ENCODE measurements at places on chromosomes 2 and 18.

GRCh38 chr2:54306556-54306955 lies 50.5 kb upstream of the TSPYL6 start:
- DNase-seq, result no peak

DNA sequence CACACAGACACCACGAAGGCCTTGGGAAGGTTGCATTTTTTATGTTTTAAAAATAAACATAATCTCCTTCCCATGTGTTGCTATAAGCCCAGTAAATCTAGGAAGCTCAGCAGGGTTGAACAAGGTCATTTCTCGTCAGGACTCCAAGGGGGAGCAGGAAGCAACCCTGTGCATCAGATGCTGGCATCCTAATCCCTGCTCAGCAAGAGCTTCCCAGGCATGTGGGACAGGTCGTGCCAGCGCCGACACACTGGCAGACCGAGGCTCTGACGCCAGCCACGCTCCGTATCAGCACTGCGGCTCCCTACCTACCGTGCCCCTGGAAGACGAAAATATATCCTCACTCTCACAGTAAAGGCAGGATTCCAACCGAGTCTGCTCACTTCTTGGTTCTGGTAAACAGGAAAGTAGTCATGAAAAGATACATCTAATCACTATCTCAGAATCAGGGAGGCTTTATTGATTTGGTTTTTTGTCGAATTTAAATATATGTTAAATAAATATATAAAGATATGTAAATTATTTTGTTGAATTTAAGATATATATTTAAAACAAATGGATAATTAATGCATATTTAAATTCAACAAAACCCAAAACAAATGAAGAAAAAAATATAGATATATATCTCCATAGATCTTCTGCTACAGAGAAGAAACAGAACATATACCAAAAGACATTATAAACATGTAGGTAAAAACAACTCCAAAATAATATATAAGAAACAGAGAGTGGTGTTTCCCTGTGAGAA lies 61.4 kb downstream of the TXNL1 start:
- no peak for DNase-seq

GRCh38 chr18:74497778-74498177 lies 1.6 kb downstream of the CNDP2 start:
- DNase-seq, result no peak

- DNase-seq, result no peak
These were observed at the start of gene MYO7B for GRCh38 chr2:127535422-127535901. Gene MYO7B, plus strand, starts transcription at chr2:127535683. Its CDS starts 24,040 bp downstream, at chr2:127559723.

GRCh38 chr2:147173189-147173581 lies 671.6 kb upstream of the ACVR2A start:
- DNase-seq, result no peak

- DNase-seq, result no peak
These were observed 68.7 kb downstream of the TMEM247 start for GRCh38 chr2:46548103-46548486.

- no peak for DNase-seq
These were observed 835.9 kb upstream of the CHAC2 start for GRCh38 chr2:52931660-52932059.

DNA sequence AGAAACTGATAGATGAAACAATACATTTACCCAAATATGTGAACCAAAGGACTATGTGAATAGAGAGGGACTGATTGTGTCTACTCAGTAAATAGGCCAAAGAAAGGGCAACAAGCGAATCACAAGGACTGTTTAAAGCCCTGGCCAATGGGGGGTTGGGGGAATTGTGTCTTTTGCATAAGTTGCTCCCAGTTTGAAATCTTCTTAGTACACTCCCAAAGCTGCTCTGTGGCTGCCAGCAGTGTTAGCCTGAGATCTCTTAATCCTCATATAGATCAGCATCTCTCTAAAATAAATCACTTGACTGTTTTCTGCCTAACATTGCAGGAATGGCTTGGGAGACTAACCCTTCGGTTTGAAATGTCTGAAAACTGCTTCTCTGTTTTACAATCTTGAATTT lies 236.4 kb downstream of the PLCL1 start:
- no peak for DNase-seq

DNA sequence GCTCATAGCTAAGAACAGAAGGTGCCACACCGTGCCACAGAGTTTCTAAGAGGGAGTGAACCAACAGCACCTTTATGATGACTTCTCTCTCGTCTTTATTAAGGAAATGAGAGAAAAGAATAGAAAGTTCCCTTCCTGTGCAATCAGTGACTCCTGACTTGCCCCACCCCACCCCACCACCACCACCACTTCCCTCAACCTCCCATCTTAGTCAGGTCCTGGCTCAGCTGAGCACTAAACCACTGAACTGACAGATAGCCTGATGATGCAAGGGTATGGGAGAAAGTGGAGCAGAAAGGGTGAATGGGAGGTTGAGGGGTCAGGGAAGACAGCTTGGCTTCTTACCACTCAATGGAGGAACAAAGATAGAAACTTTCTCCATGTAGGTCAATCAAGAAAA lies 75.2 kb upstream of the RMDN2 start:
- no peak for DNase-seq

GRCh38 chr2:23492337-23492675 lies 107.3 kb downstream of the KLHL29 start:
- DNase-seq, result no peak

DNA sequence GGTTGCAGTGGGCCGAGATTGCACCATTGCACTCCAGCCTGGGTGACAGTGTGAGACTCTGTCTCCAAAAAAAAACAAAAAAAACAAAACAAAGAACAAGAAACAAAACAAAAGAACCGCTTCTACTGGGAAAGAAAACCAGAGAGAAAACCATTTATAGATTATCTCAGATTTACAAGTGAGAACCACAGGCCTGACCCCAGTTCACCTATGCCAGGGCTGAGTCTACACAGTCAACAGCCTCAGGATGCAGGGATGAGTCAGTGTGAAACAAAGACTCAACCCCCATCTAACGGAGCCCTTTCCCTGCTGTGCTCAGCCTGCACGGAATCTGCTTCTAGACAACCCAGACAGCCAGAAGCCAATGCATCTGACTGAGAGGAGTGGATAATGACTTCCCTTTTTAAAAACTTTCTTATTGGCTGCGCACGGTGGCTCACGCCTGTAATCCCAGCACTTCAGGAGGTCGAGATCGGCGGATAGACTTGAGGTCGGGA lies 25.5 kb upstream of the YWHAQ start:
- no peak for DNase-seq

GRCh38 chr2:33177627-33178026 lies 230.9 kb downstream of the LTBP1 start:
- DNase-seq, result no peak

DNA sequence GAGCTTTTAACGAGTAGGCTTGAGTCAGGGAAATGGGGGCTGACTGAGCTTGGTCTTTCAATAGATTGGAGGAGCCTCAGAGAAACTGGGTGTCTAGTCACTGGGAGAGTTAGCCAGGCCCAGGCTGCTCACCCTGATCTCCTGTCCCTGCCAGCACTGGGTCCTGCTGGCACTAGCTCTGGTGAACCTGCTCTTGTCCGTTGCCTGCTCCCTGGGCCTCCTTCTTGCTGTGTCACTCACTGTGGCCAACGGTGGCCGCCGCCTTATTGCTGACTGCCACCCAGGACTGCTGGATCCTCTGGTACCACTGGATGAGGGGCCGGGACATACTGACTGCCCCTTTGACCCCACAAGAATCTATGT lies 720 bp downstream of the KRTCAP3 start:
- no peak for DNase-seq

- no peak for DNase-seq
These were observed 89.2 kb downstream of the ZBTB7C start for GRCh38 chr18:48319801-48320638.

DNA sequence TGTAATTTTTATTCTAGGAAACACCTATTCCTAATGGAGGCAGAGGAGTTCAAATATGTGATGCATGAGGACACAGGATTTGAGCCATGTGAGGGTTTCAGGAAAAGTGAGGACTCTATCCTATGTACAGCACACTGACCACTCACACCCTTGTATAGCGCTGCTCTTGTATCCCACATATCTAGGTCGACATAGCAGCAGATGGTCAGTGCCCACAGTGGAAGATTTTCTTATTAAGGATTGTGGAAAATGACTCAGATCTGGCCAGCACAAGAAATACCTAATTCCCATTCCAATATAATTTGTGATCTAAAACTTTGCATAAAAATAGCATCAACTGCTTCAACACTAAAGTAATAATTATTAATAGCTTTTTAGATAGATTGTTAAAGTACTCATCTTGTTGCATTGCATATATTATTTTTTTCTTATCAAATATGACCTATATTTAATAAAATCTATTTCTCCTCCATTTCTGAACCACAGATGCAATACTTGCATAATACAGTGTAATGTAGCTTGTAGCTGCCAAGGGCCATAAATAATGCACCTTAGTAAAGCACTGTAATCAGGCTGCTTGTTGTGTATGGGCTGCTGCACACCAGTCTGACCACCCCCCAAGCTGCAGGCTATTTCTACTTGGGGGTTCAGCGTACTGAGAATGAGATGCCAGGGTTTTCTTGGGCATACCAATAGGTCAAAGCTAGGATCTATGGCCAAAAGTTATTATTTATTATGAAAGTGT lies 442.2 kb upstream of the CWC22 start:
- no peak for DNase-seq

- DNase-seq, result no peak
These were observed 62.1 kb upstream of the SLC16A14 start for GRCh38 chr2:230130668-230131364.

- no peak for DNase-seq
These were observed 408.0 kb upstream of the RGPD4 start for GRCh38 chr2:107418708-107419107.

DNA sequence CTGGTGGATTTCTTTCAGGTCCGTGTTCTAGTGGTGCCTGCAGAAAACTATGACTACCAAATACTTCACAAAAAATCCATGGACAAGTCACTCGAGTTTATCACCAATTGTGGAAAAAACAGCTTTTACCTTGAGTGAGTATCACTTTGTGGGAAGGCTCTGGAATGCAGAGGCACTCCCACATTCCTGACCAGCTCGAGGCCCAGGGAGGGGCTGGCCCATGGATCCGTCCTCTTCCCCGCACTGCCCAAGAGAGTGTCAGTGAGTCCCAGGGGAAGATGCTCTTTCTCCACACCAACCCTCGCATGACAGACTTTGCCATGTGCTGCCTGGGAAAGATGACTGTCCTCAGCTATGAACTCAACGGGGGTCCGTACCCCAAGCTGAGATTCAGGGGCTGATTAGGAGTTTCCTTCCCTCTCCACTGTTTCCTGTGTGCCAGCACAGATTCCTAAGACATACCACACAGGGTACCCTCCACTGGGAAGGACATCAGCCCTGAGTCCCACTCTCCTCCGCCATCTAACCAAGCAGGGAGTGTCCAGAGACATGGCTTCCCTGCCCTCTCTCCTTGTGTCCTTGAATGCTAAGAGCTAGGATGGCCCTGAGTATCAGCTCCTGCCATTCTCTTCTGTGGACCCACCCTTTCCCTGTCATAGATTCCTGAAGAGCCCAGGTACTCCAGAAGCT lies 155.9 kb downstream of the LAMA3 start:
- no peak for DNase-seq

- no peak for DNase-seq
These were observed 2.4 kb upstream of the ARHGEF4 start for GRCh38 chr2:130834091-130834930.

DNA sequence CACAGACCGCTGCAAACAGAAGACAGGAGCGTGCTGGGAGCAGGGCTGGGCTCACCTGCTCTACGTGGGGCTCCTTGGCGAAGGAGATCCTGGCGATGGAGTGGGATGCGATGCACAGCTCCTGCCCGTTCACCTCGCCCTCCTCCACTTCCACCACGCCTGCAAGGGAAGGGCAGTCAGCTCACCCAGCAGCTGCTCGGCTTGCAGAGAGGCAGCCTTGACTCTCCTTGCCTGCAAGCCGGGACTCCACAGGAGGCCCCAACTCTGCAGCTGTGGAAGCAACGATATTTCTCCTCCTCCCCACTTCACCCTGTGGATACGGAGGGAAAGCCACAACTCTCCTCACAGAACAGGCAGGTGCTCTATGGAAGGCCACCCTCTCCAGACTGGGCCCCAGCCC lies 35.1 kb downstream of the THAP4 start:
- no peak for DNase-seq

DNA sequence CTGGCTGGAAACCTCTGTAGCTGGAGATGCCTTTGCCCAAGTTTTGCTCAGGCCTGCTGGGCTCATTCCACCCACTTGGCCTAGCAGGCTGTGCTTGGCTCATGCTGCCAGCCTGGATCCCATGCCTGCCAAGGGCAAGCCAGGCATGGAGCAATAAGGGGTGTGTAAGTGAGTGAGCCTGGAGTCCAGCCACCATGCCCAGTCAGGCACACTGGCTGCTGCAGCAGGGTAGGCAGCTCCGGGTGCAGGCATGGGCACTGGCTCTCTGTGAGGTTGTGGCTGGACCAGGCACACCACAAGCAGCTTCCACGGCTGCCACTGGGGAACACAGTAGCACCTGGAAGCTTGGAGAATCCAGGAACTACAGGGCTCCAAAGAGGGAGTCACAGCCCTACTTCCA lies 147.7 kb upstream of the HS6ST1 start:
- no peak for DNase-seq

GRCh38 chr2:223811757-223812156 lies 25.6 kb downstream of the AP1S3 start:
- DNase-seq, result no peak

DNA sequence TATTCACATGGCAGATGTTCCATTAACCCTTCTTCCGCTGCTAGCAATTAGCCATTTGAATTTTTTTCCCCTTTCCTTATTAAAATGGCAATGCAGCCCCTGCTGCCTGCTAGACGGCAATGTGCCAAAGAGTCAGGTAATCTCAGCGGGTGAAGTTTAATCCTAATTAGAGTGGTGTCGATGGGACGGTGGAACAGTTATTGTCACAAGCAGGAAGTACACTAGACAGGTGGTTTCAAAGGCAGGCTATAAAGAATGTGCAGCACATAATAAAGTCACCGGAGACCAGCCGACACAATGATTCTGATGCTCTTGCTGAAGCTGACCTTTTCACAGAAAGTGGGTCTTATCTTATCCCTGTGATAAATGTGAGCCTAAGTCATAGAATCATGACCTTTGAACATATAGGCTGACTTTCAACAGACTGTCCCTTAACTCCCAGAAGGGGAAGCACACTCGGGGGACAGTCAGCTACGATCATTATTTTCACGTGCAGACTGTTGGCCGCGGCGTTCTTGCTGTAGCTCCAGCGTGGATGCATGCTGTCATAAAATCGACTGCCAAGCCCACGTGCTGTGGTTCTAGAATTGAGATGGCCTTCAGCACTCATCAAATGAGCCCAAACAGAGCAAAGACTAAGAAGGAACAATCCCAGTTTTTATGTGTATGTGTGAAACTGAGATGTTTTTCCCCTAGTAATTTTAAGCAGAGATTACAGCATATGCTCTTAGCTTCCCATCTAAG lies 926.2 kb upstream of the SOX11 start:
- DNase-seq, result no peak

- DNase-seq, result no peak
These were observed 17.7 kb downstream of the PAX8 start for GRCh38 chr2:113260991-113261390.

GRCh38 chr2:173556816-173557215 lies 202.1 kb downstream of the CDCA7 start:
- DNase-seq, result no peak
